Stimulated activated CD4-positive, alpha-beta T cell treated with anti-CD3 and anti-CD28 coated beads, Interleukin-4, amount 100 ng/mL, for 1 hour (primary cell): ENCODE measurements at places on chromosomes 12 and 14.

DNA sequence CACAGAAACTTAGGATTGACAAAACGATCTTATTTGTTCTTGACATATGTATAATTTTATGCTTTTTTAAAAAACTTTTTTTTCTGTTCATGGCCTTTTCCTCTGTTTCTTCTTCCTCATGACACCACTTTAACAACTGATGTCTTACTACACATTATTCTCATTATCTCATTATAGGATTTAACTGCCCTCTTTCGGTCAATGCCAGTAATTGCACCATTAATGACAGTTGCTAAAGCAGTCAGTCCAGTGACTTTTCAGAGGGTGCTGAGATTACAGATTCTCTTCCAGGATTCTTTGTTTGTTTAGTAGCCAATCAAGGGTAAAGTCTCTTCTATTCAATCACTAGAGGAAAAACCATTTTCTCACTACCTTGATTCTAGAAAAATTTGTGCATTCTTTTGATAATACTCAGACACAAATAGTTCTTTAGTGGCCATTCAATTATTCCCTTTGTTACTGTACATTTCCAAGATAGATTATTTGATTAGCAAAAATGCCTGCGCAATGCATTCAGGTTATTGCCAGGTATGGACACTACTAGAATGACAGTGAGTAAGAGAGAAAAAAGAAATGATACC lies 50.1 kb downstream of the KLRG1 start:
- DNase-seq = no peak

DNA sequence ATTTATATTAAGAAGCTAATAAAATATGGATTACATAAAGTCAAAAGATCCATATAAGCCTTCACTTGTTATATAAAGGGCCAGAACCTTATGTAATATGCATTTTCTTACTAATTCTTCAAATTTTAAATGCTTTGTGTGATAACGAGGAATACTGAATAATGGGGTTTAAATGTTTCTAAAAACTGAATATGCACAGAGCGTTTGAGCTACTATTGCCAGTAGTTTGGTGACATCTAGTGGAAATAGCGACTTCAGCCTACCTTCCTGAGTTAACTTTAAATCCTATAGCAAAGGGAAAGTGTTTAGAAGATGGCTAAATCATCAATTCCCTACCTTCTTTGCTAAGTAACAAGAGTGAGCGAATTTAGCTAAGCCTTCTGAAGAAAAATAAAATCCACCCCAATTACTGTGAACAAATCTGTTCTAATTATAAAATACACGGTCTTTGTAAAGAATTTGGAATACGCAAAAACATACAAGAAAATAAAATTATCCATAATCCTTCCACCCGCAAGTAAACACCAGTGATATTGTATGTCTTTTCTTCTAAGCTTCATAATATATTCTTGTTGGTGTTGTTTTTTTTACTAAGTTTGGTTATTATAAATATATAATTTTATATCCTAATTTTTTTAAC lies 115.5 kb upstream of the G2E3 start:
- no peak for DNase-seq

GRCh38 chr12:74671421-74671820 lies 133.8 kb downstream of the ATXN7L3B start:
- DNase-seq = no peak

DNA sequence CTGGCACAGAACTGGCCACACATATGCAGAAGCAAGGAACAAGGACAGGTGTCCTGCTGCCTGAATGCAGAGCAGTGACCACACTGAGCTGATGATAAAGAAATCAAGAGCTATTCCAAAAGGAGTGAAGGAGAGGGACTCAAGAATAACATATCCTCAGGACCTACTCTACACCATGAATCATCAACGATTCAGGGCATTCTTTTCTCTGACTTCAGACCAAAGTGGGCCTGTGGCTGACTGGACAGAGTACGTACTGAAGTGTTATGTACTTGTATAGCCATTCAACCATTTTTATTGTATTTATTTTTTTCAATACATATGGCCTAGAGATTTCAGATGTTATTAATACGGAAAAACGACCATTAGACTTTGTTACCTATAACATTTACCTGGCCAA lies 177.5 kb upstream of the TMTC1 start:
- no peak for DNase-seq

GRCh38 chr12:64192644-64193444 lies 29.3 kb downstream of the KICS2 start:
- no peak for DNase-seq
